ENCODE measurements at places on chromosomes 3 and 15. TPM values are rescaled to one million over a fixed set of nuclear protein-coding genes. Genes with fewer than 3 reads are reported as not detected.

- no peak for DNase-seq
These were observed 37.6 kb downstream of the ERICH6 start for GRCh38 chr3:150666167-150666566.

- no peak for DNase-seq
These were observed 1046.3 kb downstream of the DIPK2A start for GRCh38 chr3:145017959-145018358.

DNA sequence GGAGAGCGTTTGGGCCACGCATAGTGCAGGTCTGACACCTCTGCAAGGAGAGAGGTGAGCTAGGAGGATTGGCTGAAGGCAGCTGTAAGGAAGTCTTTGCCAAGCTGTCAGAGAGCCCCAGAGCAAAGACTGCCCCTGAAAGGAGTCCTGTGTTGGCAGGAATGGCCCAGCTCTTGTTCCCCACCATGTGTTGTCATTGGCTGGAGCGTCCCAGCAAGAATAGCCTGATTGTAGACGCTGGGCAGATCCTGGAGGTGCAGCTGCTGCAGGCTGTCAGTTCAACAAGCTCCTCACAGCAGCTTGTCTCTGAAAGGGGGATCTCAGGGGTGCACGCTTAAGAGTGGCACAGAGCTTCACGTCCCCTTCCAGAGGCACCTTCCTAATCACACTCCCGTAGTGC, 237.6 kb downstream of the FEZF2 start:
- DNase-seq = no peak

DNA sequence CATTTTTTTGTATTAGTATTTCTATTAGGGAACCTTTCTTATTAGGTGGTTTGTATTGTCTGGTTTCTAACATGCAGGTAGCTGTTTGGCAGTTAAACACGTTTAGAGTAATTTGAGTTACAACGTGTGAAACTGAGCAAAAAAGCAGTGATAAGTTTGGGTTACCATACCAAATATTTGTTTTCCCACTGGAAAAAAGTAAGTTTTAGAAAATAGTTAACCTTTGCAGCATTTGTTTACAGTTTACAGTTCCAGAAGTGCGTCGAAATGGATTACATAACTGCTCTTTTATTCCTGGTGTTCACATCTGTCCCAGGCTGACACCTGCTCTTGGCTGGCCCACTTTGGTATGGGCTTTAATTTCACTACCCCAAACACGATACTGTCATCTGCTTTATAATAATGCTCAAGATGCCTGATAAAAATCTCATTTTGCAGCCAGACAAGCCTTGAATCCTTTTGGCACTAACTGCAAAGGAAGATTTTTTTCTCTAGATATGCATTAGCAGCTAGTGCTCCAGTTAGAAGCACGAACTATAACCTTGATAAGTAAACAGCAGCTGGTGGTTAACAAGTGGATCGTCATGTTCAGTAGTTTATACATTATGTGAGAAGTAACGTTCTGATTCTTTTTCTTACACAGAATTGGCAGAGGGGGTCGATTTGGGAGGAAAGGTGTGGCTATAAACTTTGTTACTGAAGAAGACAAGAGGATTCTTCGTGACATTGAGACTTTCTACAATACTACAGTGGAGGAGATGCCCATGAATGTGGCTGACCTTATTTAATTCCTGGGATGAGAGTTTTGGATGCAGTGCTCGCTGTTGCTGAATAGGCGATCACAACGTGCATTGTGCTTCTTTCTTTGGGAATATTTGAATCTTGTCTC, 5.3 kb downstream of the EIF4A2 start:
- DNase-seq = no peak

GRCh38 chr15:87582169-87582568, 674.4 kb downstream of the NTRK3 start:
- DNase-seq = no peak

GRCh38 chr3:157098121-157098822, 61.7 kb downstream of the CCNL1 start:
- DNase-seq = no peak

GRCh38 chr15:47786371-47786770, 69.1 kb downstream of the SEMA6D start:
- DNase-seq = no peak

DNA sequence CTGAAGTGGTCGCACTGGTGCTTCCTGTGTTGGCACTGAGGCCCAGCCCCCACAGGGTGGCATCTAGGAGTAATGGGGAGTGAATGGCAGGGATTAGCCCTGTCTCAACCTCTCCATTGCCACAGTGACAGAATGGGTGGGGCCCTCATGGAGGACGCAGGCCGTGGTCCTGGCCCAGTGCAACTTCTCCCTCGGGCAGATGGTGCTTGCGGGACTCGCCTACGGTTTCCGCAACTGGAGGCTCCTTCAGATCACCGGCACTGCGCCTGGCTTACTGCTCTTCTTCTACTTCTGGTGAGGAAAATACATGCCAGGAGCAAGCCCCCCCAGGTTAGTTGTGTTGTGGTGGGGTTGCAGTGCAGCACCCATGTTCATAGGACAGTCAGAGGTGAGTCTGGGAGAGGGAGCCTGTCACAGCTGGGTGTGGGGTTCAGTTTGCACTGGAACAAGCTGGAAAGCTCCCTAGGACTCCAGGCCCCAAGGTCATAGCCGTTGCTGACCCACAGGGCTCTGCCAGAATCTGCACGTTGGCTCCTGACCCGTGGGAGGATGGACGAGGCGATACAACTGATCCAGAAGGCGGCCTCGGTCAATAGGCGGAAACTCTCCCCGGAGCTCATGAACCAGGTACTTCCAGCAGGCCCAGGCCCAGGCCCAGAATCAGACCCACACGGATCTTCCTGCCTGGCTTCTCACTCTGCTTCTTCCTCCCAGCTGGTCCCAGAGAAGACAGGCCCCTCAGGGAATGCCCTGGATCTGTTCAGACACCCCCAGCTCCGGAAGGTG, 7.0 kb upstream of the SLC22A14 start:
- DNase-seq = no peak

DNA sequence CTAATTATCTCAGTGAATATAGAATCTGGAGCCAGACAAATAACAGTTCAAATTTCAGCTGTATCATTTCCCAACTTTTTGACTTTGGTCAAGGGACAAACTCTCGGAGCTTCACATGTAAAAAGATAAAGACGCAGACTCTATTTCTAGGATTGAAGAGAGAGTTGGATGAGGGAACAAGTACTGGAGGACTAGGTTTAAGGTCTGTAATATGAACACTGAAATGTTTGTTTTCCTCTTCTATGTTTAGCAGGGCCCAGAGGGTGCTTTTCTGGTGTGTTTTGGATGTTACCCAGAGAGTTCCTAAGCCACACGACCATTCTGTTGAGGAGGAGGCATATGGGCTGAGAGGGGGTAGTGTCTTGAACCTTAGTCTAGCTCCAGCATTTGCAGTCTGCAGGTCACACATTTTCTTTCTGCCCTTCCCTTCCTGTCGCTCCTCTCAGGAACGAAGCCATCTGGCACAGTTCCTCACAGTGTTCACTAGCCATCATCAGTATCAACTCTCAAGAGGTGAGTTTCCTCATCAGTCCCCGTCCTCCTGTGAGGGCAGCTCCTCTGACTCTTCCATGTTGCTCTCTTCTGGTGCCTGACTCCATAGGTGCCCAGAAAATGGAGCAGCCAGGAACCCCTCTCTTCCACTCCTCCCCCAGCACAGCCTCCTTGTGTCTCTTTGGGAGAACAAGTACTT, 250.1 kb downstream of the SQOR start:
- DNase-seq = no peak

DNA sequence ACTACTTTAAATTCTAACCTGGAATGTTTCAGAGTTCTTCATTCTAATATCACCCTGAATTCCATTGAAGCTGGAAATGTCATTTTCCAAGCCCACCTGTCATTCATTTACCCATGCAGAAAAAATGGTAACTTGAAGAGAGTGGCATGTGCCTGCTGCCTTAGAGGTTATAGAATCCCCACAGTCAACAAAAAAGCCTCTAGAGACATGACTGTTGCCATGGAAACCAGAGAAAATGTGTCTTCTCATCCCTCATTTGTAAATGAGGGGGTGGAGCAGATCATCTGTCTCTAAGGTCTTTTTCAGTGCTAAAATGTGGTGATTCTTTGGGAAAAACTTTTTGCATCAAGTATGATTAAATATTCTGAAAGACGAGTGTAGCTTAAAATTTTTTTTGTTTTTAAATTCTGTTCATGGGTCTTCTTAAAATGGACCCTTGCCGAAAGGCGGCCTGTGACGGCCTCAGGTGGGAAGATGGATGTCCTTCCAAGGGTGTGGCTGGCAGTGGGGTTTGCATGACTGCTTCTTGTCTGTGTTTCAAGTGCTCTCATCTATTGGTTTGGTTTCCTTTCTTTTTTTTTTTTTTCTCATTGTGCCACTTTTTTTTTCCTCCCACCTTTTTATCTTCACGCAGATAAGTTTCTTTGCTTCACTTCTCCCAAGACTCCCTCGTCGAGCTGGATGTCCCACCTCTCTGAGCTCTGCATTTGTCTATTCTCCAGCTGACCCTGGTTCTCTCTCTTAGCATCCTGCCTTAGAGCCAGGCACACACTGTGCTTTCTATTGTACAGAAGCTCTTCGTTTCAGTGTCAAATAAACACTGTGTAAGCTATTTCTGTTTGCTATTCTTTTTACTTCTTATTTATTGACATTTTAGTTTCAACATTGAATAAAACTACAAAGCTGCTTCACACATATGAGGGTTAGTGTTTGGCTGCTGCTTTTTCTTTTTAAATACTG, 23.0 kb downstream of the TPM1 start:
- no peak for DNase-seq

DNA sequence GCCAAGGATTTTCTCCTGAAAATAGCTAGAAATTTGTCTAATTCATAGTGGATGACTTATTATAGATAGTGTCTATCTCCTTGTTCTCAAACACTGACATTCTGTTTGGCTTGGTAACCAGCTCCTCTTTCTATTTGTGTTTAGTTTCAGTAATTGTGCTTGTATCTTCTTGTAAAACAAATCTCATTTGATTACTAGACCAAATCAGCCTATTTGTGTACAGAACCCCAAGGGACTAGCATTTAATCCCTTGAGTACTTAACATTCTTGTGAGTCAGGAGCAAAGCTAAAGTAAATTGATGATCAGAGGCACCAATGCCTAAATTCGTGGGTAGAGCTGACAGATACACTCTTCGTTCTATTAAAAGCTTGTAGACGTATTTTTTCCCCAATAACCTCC, 306.5 kb upstream of the SLITRK3 start:
- no peak for DNase-seq

DNA sequence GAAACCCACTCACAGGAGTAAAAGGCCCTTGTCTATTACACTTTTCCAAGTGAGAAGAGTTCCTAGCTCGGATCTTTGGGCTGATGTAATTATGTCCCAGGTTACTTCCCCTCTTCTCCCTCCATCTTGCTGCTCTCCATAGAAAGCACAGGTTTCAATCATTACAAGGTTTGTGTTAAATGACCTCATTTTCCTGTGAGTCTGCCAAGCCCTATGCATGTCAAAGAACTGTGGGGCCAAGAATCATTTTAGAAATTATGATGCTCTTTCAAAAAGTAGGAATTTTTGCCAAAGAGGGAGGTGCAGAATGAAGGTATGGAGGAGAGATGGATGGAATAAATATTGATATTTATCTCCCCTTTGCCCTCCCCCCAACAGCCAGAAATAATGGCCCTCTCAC, 129.3 kb upstream of the TPM1 start:
- no peak for DNase-seq

DNA sequence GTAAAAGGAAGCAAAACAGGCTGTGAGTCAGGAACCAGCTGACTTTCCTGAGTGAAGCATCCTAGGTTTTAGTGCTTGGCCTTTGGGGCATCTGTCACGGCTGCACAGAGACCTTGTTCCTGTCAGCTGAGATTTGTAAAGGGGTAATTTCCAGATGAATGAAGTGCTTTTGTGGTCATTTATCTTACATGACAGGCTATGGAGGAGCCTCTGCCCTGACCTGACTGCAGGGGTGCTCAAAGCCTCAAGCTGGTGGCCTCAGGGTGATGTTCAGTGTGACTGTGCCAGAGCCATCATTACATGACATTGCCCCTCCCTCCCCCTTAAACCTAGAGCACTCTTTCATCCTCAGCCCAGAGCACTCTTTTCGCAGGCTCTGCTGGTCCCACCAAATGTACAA, 132.5 kb downstream of the ARNT2 start:
- no peak for DNase-seq

DNA sequence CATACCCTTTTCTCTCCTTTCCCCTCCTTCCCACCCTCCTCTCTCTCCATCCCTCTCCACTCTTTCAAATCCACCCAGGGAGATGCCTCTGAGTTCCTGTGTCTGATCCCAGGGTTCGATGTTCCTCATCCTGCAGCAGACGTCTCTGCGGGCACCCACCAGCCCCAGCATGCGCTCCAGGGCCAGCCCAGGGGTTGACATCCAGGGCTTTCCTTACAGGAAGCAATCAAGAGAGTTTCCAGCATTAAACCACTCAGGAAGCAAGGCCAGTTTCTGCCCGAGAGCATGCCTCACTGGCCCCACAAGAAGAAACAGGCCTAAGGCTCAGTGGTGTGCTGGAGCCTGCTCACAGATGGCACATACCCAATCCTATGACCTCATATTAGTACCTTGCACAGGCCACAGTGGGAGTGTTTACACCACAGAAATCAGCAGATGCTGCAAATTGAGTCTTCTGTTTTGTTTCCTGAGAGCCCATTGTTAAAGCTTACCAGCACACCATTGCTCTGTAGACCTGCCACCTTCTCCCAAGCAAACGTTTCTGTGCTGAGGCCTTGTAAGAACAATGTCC, 13.2 kb downstream of the SLC6A1 start:
- no peak for DNase-seq

DNA sequence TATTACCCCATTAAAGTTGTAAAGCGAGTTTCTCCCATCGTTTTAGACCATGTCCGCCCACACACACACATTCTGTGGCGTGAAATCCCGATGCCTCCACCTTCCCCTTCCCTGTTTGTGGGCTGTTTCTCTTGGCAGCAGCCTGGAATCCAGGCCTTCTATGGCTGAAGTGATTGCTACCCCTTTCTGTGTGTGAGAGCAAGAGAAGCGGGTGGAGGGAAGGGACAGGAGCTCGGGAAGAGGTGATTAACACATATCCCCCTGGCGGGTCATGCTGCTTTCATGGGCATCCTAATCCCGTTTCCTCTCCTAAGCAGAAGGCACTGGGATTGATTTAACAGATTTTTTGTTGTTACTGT, 283.8 kb upstream of the RGMA start:
- DNase-seq = no peak

- DNase-seq = no peak
These were observed at the start of gene PAK6 for GRCh38 chr15:40238532-40239403. PAK6 (plus strand) TSS chr15:40239063; CDS start chr15:40264786, 25,723 bp downstream.

DNA sequence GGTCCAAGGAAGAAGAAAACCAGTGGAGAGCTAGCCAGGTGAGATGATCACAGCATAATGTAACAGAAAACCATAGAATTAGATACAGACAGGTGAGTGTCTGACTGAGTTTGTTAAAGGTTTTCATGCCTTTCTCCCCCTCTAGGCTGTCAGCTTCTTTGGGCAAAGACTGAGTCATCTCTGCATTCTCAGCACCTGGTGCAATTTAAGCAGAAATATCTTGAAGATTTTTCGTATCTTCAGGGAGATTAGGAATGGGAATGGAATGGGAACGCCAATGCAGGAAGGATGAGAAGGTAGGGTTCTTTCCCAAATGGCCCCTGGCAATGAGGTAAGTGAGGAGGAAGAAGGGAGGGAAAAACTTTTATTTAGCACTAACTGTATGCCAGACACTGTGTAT, 122.0 kb upstream of the SLC7A14 start:
- DNase-seq = no peak

Gene ZNF385D
- polyA plus RNA-seq = 15.6 TPM

Gene ARPP21
- polyA plus RNA-seq = 1.6 TPM

Gene IL17RB
- polyA plus RNA-seq = 8.4 TPM

Gene CCDC39
- polyA plus RNA-seq = 8.2 TPM

Gene GPR27
- 9.1 TPM for polyA plus RNA-seq

Gene EPB42
- polyA plus RNA-seq = 16.9 TPM

All from left renal pelvis (tissue), 4 donors.